ENCODE measurements at places on chromosomes 12 and 14. TPM values are rescaled to one million over a fixed set of nuclear protein-coding genes. Genes with fewer than 3 reads are reported as not detected.

- DNase-seq: no peak
These were observed 401.6 kb downstream of the FOXG1 start for GRCh38 chr14:29168149-29168548.

- no peak for DNase-seq
These were observed 19.0 kb upstream of the LTBP2 start for GRCh38 chr14:74630881-74631690.

DNA sequence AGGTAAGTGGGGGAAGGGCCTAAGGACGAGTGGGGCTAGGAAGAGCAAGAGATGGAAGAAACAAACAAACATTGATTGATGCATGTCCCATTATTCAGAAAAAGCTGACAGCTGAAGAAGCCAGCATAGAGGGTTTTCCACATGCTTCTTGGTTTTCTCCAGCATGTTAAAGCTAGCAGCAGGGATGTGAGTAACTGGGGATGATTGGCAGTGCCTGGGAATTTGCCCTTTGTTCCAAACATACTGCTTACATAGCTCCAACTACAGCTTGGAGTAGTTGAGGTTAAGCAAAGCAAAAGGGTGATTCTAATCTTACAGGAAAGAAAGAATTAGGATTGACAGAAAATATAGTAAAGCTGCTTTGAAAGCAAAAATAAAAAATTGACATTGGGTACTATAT is 68.0 kb upstream of the IFNG-AS1 start:
- no peak for DNase-seq

- DNase-seq: no peak
These were observed 231.6 kb upstream of the GRIP1 start for GRCh38 chr12:66910366-66910974.

- no peak for DNase-seq
These were observed 12.2 kb downstream of the TEDC1 start for GRCh38 chr14:105503296-105503640.

Gene DEPDC4
- total RNA-seq: 1.3 TPM
